ENCODE measurements at places on chromosomes 3 and 15.
A peak's percentile ranks its signal among the peaks of the same experiment; 100 is the strongest.

DNA sequence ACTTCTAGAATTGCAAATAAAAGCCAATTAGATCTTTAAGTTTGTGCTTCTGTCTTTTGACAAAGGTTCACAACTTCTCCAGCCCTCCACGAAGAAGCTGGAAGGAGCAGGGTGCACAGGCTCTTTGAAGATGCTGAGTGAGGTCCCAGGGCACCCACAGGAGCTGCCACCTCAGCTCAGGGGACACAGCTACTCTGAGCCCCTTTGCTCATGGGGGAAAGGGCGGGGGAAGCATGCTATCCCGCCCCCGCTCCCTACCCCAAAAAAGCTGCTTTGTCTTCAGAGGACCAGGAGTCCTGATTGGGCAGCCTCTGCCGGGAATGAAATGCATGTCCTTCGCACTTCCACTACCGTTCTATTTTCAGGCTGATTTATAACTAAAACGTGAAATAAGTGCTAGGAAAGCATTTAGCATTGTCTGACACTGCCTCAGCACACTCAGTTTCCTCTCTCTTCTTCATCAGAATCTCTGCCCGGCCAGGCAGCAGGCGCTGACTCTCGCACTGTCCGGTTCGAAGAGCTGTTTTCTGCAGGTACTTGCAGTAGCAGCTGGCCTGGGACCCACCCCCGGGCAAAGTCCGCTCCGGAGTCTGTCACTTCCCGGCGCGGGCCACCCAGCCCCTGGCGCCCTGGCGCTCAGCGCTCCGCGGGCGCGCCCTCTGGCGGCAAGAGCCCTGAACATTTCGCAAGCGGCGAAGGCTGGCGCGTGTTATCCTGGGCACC lies 45.5 kb upstream of the KLHL25 start:
- DNase-seq, result peak; percentile 75

DNA sequence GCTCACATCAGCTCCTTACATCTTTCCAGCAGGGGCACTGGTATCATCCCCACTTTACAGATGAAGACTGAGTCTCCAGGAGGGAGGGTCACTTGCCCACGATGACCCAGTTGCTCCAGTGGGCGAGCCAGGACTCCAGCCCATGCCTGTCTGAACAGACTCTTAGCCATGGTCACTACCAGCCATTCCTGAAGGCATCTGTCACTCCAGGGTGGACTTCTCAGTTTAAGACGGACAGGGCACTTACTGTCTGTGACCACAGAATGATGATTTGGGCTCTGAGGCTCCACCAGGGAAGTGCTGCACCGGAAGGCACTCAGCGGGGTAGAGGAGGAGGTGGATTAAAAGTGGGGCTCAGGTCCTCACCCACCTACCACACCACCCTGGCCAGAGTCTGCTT lies 104.0 kb upstream of the SLC6A6 start:
- no peak for DNase-seq

DNA sequence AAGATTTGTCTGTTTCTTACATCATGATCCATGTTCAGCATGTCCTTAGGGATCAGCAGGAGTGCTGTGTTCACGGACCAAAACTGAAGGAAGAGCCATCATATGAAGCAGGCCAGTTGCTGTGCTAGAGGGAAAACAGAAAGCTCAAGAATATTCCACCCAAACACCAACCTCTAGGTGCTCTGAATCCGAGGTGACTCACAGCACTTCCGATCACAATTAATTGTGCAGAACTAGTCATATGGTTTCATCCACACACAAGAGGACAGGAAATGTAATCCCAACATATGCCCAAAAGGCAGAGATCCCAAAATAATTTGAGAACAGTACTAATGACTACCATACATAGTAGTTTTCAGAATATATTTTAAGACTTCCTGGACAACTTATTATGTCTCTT lies 257.9 kb upstream of the KCNH8 start:
- DNase-seq, result no peak

DNA sequence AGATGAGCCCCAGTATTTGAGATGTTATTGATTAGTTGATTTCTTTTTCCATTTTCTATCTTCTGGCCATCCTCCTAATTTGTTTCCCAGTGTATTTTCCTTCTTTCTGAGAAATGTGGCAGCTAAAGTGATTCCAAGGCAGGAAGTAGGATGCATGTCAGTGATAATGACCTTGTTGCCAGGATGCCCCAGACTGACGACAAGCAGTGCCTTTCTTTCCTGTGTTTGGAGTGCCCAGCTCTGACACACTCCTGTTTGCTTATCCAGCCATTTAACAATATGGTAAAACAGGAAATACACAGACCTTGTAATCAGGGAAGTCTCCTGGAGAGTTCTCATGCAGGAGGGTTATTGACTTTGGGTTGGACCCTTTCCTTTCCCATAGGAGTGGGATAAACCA lies 20.4 kb downstream of the TMOD2 start:
- no peak for DNase-seq

DNA sequence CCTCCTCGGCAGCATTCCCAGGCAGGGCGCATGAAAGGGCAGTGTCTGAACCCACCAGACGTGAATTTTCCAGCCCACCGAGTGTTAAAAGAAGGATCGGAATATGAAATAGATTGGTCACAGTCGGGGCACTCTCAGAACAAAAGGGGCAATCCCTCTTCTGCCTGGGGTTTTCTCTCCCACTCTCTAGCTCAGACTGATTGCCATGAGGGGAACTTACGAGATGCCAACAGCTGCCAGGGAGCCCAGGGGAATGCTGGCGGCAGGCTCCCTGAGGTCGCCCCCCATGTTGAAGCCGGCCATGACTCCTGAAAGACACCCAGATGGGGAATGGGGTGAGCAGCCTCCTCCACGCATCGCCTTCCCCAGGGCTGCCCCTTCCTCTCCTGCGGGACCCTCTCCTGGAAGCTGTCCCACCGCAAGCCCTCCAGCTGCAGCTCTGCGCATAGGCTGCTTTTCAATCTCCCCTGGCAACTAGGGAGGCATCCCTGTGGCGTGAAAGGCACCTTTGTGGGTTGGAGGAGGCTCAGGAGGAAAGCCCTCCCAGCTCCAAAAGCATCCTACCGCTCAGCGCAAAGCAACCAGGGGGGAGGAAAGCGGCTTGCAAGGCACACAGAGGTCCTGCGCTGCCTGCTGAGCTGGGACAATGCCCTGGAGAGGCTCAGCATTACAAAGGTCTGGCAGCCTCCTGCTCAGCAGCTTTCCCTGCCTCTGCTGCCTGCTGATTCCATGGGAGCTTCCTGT lies 64.8 kb upstream of the HEG1 start:
- no peak for DNase-seq

- DNase-seq, result peak; percentile 3
Observed at GRCh38 chr15:66912001-66912400, 153.4 kb upstream of the SMAD3 start.

DNA sequence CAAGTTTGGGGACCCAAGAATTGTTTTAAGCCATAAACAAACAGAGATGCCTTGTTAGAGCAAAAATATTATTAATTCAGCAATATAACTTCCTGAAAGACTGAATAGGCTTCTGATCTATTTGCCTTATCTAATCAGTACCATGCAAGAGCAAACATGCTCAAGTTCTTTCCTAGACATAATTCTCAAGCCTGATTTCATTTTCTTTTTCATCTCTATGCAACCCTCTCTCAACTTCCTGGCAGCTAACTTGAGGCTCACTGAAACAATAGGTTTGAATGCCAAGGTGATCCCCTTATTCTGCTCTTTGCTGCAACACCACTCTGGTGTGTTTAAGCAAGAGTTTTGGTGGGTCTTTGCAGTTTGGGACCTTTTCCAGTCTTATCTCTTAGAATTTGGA lies 230.9 kb upstream of the CD96 start:
- no peak for DNase-seq

GRCh38 chr15:56693761-56694160 lies 39.5 kb downstream of the ZNF280D start:
- no peak for DNase-seq

DNA sequence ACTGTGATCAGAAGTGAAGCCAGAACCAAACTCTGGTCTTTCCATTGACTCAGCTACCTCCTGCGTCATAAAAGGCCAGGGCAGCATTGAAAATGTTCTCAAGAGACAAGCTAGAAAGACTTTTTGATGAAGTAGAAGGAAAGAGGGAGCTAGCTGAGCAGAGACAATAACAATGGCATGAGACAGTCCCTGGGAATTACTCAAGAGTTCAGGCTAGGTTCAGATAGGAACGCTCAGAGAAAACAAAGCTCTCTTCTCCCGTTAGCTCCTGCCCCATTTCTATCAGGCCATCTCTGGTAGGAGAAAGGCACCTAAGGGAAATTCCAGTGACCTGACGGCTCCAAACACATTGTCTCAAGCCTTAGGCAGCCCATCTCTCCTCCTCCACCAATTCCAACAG lies 7.0 kb upstream of the OXTR start:
- DNase-seq, result no peak

DNA sequence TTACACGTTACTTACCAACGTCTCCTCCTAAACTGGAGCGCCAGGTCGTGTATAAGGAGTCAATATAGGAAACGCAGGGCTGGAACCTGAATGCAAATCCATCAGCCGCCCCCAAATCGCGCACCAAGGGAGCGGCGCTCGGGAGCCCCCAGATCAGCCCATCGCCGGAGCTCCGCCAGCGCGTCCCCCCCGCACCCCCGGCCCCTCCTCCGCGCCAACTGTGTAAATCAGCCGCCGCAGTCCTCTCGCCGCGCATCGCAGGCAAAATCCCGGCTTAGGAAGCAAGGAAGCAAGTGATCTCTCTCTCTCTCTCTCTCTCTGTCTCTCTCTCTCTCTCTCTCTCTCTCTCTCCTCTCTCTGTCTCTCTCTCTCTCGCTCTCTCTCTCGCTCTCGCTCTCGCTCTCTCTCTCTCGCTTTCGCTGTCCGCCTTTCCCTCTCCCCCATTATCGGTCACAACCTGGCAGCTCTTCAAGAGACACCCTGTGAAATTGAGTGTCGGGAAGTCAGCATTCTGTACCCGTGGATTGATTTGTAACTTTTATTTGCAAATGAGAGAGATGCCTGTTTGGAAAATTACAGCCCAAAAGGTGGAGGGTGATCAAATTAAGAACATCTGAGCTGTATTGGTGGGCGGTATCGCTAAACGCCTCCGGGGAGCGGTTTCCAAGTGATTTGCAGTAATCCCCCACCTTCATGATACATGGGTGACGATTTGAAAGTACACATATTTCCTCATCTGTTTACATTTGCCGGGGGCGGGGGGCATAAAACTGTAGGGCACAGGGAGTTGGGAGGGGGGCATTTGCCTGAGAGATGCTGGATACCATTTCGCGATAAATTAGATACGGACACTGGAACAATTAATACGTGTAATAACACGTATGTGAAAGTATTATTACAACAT lies 645 bp upstream of the SLITRK3 start:
- no peak for DNase-seq

DNA sequence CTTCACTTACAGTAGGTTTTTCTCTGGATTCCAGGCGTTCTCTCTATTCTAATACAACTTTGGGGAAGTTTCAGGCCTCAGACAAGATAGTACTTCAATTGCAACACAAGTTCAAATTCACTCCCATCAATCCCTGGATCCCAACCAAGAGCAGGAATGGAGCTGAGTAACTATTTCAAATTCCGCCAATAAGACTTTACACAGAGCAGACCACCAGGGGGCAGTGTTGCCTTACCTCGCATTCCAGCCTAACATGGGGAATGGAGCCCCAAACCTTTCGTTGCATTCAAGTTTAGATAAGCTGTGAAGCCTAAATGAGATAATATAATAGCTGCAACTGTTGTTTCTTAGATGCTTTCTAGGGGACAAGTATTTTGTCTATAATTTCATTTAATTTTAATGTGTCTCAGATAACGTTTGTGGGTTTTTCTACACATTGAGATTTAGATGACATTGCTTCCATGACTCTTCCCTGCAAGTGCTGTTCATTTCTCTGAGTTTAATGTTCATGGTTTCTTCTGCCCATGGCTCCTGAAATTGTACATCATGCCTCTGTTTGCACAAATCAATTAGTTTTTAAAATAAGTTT lies 186.7 kb downstream of the NSUN3 start:
- DNase-seq, result peak; percentile 53

DNA sequence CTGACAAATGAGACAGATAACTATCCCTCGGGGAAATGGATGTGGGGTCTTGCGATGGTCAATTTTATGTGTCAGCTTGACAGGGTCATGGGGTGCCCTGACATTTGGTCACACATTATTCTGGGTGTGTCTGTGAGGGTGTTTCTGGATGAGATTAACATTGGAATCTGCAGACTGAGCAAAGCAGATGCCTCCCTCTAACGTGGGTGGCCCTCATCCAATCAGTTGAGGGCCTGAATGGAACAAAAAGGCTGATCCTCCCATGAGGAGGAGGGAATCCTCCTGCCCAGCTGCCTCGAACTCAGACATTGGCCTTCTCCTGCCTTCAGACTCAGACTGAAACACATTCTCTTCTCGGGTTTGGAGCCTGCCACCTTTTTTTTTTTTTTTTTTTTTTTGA lies 69.0 kb downstream of the MINAR1 start:
- DNase-seq, result no peak

DNA sequence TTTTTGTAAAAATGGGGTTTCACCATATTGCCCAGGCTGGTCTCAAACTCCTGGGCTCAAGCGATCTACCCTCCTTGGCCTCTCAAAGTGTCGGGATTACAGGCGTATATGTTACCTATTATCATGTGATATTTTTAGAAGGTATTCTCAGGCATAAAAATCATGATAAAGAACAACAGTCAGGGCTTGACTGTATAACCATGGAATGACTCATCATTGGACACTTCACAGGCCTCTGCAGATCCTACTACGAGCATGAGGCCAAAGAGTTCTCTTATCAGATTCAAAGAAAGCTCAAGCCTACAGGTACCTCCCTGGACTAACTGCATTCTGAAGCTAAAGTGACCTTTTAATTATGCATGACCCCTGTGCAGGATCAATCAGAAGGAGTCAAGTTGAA lies 91.7 kb upstream of the PRICKLE2 start:
- no peak for DNase-seq

DNA sequence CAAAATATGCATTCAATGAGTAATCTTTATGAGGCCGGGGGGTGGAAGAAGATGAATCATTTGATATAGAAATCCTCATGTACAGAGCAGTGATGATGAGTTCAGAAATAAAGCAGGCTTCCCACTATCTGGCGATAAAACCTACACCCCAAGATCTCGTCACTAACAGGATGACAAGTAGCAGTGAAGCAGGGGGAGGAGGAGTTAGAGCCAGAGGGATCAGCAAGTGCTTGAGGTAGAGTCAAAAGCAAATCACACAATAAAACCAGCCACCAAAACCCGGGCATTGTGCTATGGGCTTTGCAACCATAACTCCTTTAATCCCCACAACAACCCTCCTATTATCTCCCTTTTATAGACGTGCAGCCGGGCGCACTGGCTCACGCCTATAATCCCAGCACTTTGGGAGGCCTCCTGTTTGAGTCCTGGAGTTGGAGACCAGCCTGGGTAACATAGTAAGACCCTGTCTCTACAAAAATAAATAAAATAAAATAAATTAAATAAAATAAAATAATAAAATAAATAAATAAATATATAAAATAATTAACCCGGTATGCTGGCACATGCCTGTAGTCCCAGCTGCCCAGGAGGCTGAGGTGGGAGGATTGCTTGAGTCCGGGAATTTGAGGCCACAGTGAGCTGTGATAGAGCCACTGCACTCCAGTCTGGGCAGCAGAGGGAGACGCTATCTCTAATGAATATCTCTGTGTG lies 53.0 kb downstream of the STARD5 start:
- no peak for DNase-seq
